ENCODE measurements at places on chromosomes 5 and 9.

- DNase-seq = no peak
These were observed 64.8 kb downstream of the AK8 start for GRCh38 chr9:132813115-132813771.

DNA sequence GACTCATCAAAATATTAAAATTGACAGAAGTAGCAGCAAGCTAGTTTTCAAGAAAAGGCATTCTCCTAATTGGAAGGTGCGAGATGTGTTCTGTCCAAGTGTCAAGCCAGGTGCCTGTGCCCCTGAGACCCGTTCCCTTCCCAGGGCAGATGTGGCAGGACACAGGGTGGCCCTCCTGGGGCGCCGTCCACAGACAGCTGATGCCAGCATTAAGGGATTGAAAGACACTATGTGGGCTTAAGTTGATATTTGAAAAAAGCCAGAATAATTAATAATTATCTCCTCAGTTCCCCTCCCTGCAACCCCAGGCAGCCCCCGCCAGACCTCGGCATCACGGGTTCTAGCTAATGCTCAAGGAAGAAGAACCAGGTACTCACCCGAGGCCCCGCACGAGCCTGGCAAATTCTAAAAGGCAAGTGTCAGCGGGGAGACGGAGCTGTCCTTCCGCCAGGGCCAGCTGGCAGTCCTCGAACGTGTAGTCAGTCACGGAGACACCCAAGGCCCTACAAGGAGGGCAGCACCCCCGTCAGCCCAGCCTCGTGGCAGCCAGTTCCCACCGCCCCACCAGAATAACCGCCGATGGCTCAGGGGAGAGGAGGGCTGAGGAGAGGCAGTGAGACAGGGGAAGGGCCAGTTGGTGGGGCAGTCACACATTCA, 29.1 kb upstream of the SLC6A3 start:
- DNase-seq = no peak

GRCh38 chr9:38718148-38718547, 1.8 kb downstream of the FAM240B start:
- no peak for DNase-seq

DNA sequence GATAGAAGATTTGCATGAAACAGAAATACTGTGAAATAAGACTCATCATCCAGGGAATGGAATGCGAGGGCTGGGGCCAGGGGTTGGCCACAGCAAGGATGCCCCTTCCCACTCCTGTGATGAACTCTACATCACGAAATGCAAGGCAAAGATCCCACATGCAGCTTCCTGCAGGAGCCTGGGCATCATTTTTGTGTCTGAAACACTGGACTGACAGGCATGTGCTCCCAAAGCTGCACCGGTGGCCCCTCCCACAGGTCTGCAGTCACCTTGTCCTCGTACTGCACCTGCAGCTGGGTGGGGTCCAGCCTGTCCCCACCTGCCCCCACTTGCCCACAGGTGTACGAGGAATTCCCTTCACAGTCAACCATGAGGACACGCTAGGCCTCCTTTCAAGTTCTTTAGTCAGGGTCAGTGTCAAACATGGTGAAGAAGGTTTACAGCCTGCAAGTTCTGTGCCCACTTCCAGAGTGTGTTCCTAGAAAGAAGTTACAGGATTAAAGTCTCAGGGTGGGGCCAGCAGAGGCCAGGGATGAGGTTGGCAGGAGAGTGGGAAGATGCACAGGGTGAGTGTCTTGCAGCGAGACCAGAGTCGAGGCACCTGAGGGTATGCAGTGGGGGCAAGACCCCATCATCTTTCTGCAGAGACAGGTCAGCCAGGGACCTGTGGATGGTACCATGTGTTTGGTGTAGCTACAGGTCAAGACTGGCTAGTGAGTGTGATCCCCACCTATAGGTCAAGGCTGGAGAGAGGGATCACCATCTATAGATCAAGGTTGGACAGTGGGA, 155.0 kb upstream of the IRX2 start:
- no peak for DNase-seq

DNA sequence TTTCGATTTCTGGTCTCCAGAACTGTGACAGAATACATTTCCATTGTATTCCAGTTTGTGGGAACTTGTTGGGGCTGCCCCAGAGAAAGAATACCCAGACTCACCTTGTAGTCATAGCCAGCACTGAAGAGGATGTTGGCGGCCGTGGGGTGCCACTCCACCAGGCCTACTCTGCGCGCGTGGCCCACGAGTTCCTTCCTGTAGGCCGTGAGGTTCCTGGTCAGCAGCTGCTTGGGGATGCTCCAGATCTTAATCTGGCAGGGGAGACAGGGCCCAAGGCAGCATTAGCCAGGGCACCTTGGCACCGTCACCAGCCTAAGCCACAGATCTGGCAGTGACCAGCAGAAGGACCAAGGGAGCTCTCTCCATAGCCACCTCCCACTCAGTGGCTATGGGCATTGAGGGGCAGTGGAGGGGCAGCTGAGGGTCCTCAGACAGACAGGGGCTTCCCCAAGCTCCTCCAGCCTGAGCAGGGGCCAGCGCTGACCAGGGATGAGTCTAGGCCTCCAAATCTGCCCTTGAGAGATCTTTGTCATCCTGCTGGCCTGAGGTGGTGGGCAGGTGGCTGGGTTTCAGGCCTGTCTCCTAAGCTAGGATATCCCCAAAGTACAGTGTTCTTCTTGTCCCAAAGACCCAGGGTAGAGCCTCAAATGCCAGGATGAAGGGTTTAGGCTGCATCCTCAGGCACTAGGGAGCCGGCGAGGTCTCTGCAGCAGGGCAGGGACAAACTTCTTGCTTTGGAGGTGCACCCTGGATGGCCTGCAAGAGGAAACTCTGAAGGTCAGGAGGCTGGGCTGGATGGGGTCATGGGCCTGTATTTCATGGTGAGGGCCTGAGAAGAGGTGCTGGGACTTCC, 15.9 kb upstream of the TRIM14 start:
- no peak for DNase-seq

- no peak for DNase-seq
These were observed 184.8 kb downstream of the KIAA0825 start for GRCh38 chr5:94433397-94434163.

DNA sequence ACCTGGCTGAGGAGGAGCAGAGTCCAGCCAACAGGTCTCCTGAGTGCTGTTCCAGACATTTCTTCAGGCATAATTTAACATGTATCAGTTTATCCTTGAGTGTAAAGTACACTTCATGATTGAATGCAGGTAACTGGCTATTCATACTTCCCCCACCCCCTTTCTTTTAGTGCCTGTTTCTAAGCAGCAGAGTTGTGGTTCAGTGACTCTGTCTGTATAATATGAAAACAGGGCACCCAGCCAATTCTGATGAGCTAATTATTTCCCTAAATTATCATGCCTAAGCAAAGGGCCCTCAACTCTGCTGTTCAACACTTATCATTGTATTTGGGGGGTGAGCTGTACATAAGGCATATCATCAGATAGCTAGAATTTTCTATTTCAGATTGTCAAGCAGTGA, 51.9 kb upstream of the ZSWIM6 start:
- DNase-seq = peak; percentile 19

DNA sequence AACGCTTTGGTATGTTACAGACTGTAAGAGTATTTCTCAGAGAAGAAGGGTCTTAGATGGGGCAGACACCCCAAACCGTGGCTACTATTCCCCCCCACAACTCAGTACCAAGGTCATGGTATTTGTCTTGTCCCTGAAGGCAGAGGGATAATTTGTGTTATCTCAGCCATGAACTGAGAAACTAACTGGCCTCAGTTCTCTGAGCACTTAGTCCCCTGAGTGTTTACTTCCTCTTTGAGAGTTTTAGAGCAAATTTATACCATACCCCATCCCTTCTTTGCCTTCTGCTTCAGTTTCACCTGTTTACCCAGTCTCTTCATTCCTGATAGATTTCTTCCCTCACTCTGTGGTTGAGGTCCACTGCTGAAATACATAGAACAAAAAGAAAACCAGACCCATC, 183.9 kb downstream of the LRRC70 start:
- DNase-seq = no peak

- no peak for DNase-seq
These were observed 96.1 kb downstream of the GABRG2 start for GRCh38 chr5:162163663-162164062.

DNA sequence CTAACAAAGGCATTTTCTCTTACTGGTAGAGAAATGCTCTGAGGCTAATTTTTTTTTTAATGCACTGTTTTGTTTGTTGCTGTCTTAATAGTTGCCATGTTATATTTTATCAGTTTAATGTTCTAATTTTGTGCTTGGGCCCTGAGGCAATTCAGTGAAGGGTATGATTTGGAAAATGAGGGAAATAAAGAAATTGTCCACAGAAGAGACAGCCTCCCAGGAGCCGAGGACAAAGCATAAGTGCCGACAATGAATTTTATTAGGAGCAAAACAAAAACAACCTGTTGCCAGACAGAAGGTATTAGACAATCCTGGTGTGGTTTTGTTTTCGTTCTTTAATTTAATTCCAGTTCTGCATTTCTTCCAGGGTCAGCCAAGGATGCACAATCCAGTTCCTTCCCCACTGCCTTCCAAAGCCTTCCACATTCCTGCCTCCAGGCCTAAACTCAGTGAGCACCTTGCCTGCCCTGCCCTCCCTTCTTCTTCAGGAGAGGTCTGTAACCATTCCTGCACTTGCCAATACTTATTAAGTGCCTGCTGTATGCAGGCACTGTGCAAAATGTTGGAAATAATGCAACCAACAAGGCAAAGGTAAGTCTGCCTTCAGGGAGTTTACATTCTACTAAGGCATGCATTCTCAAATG, 4.3 kb upstream of the TCOF1 start:
- DNase-seq = no peak

GRCh38 chr9:86253577-86253976, 5.9 kb downstream of the C9orf153 start:
- DNase-seq = no peak

- DNase-seq = no peak
These were observed 580 bp upstream of the DUSP1 start for GRCh38 chr5:172771439-172772111.

- DNase-seq = no peak
These were observed 16.1 kb downstream of the LURAP1L start for GRCh38 chr9:12790883-12791282.

DNA sequence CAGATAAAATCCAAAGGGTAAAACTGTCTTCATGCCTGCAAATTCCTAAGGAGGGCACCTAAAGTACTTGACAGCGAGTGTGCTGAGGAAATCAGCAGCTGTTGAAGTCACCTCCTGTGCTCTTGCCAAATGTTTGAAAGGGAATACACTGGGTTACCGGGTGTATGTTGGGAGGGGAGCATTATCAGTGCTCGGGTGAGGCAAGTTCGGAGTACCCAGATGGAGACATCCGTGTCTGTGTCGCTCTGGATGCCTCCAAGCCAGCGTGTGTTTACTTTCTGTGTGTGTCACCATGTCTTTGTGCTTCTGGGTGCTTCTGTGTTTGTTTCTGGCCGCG, 727 bp upstream of the ADRB2 start:
- DNase-seq = no peak

GRCh38 chr5:181194489-181195248, 10.3 kb downstream of the TRIM7 start:
- no peak for DNase-seq

DNA sequence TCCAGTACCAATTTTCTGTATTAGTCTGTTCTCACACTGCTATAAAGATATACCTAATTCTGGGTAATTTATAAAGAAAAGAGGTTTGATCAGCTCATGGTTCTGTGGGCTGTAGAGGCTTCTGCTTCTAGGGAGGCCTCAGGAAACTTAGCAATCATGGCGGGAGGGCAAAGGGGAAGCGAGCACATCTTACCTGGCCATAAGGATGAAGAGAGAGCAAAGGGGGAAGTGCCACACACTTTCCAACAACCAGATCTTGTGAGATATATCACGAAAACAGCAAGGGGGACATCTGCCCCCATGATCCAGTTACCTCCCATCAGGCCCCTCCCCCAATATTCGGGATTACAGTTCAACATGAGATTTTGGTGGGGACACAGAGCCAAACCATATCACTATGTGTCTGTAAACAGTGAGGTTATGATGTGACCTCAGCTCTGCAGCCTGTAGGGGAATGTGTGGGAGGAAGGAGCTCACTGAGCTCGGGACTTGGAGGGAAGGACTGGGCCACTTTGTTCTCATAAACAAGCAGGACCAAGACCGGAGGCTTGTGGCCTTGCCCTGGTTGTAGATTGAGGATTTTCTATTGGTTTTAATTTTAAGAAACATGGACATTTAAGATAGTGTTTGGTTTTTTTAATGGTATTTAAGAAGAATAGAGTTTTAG, 85.2 kb downstream of the EHMT1 start:
- DNase-seq = no peak

GRCh38 chr5:105288946-105289345, 1726.4 kb upstream of the NUDT12 start:
- DNase-seq = no peak

DNA sequence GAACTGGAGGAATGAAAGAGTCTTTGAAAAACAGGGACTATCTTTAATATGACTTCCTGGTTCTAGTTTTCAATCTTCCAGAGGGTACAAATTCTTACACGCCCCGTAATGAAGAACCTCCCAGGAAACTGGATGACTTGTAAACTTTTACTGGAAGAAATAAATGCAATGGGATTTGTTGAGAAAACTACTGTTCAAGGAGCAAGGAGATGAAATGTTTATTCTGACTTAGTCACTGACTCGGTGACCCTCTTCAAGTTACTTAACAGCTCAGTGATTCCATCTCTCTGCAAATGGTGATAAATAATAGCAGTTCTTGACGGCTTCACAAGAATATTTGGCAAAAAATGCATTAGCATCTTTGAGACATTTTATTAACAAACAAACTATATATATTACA, 858.6 kb downstream of the PTPRD start:
- DNase-seq = no peak

GRCh38 chr9:35357826-35358225, 132.1 kb upstream of the RUSC2 start:
- no peak for DNase-seq

GRCh38 chr9:36922548-36922947, 111.5 kb downstream of the PAX5 start:
- no peak for DNase-seq

GRCh38 chr9:131609099-131609830, 63.9 kb downstream of the PRRT1B start:
- no peak for DNase-seq

GRCh38 chr9:110093417-110093816, 114.5 kb downstream of the C9orf152 start:
- DNase-seq = no peak

GRCh38 chr9:72352911-72353388, 12.1 kb downstream of the ZFAND5 start:
- DNase-seq = no peak

DNA sequence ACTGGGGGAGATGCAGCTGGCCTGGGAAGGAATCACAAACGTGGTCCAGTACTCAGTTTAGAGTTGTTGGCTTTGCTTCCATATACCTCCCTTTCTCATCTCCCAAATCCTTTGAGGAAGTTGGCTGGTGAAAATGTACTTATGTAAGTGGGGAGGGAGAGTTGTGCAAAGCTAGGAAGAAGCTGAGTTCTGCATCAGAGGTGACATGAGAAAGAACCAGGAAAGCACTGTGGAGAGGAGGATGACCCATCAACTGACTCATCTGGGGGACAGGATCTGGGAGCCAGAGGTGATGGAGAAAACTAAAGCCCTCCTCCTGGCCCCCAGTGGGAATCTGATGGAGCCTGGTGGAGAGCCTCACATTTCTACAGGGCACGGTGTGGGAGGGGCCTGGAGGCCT, 16.2 kb downstream of the KCNMB1 start:
- DNase-seq = no peak

- no peak for DNase-seq
These were observed 226.9 kb downstream of the CAAP1 start for GRCh38 chr9:26665666-26666065.

GRCh38 chr5:67192719-67193438, 3.7 kb downstream of the CD180 start:
- DNase-seq = no peak

GRCh38 chr5:60803712-60804111, 40.4 kb downstream of the ELOVL7 start:
- DNase-seq = no peak

- DNase-seq = no peak
These were observed 84.6 kb upstream of the ANXA1 start for GRCh38 chr9:73067074-73067473.
